BJ (cell line): ENCODE measurements at places on chromosomes 5 and 9.

DNA sequence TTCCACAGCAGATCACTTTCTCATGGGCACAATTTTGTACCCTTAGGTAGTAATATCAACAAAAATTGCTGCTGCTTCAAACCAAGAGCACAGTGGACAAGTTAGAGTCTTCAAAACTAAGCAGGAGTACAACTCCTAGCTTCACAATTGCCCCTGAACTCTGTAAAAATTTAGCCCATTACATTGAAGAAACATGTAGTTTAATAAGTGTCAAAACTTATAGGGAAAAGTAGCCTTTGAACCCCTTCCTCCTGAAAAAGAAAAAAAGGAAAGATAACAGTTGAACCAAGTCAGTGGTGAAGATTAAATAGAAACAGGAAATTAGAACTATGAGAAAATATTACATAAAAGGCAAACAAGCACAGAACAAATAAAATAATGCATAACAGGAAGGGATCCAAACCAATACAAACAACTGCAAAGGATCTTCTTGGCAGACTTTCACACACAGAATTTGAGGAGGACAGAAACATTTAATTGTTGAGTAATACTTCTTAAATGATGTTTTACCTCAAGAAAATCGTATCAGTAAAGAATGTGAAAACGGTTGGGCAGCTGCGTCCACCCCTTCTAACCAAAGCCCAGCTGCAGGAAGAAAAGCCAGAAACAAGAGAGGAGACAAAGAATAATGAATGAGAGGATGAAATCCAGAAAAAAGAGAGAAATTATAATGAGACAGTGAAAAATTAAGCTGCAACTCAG, 636.0 kb downstream of the NR2F1-AS1 start:
- peak; percentile 47 for DNase-seq

GRCh38 chr9:137734181-137734580, 115.4 kb downstream of the EHMT1 start:
- no peak for DNase-seq

DNA sequence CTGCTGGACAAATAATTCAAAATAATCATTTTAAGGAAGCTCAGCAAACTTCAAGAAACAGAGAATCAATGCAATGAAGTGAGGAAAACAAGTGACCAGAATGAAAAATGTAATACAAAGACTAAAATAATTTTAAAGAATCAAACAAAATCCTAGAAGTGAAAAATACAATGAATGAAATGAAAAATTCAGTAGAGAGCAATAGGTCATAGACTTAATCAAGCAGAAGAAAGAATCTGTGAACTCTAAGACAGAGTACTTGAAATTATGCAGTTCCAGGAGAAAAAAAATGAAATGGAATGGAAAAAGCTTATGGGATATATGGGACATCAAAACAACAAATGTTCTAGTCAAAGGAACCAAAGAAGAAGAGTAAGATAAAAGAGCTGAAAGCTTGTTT, 11.8 kb upstream of the ZDHHC21 start:
- DNase-seq, result no peak

DNA sequence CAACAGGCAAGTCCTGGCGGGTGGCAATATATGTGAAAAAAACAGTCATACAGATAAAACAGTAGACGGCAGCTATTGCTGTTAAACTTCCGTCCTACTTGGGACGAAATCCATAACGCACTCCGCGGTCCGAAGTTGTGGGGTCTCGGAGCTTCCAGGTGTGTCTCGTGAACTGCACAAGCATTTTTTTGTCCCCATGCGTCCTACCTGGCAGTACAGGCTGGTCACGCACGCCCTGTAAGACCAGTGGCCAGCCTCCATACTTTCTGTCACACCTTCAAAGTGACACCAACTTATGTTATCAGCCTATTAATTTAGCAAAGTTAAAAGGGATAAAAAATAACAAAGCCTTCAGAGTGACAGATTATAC, 51.3 kb downstream of the TGFBI start:
- no peak for DNase-seq

DNA sequence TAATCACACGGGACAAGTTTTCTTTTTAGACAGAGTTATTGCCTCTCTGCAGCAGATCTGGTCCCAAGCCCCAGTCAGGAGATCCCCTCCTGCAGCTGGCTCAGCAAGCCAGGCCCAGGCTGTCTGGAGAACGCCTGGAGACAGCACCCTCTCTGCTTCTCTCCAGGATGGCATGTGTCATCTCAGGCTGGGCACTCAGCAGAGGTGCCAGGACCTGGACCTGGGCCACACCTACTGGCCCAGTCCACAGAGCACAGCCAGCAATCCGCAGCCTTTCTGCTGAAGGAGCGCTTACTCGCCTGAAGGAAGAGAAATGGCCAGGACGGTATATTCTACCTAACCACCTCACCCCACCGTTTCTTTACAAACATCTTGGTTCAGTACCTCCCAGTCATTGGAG, 4.7 kb upstream of the TBC1D9B start:
- no peak for DNase-seq

GRCh38 chr5:135604056-135604455, 25.3 kb upstream of the CXCL14 start:
- no peak for DNase-seq

GRCh38 chr5:14720236-14720923, 55.9 kb downstream of the OTULIN start:
- no peak for DNase-seq

- DNase-seq, result no peak
Measured at GRCh38 chr5:62256161-62257019, 49.6 kb upstream of the KIF2A start.
